ENCODE measurements at places on chromosomes 5 and 9.

DNA sequence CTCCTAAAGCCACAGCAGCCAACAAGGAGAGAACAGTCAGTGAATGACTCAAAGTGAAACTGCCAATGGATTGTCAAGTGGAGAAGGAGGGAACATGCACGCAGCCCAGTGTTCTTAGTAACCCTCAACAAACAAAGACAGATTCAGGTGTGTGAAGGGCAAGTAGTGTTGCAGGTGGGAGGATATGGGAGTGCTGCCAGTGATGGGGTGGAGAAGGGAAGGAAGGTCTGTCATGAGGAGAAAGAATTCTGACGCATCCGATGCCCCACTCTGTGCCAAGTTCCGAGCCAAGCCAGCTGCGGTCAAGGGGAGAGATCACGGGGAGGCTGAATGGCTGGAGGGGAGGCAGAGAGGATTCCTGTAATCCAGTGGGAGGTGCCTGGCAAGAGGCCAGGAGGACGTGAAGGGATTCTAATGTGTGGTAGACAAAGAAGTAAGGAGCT lies 56.5 kb downstream of the CAST start:
- DNase-seq, result no peak

DNA sequence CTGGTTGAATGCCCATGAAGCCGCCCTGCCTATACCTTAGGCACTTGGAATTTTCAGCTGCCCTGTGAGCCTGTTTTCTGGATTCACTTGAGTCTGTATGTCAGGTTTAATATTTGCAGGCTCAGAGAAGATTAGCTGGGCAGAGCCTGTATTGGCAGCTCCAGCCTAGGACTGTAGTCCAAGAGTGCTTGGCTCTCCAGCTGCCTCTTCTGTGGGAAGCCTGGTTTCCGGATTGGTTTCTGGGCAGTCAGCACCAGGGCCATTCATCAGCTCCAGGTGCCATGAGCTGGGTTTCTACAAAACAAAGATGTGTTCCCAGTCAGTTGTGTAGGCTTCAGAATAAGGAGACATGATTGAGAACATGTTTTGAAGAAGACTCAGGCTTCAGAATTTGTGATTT lies 90.1 kb downstream of the ARHGAP26 start:
- no peak for DNase-seq

DNA sequence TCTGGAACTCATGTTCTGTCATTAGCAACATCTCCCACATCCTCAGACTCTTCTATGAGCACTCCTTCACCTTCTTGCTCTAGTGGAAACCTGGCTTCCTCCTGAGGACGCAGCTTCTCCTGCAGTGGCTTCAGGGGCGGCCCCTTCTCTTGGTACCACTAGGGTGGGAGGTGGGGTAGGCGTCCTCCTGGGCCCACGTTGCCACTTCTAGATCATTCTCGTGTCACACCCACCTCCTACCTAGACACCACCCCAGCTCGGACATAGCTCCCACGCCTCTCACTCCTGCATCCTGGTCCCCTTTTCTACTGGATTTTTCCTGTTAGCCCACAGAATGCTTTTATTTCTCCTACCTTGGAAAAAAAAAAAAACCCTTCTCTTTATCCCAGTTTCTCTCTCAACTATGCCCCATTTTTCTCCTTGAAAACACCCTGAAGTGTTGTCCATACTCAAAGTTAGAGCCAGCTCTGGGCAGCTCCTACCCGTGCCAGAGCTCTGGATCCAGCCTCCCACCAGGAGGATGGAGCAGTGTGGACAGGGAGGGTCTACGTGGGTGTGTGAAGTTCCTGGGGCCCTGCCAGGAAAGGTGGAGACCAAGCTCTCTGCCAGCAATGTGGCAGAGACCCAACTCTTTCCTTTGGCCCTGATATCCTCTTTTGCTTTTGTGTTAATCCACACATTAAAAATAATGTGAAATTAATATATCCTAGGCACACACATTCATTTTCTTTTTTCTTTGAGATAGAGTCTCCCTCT lies 179.2 kb downstream of the HSPA4 start:
- DNase-seq, result no peak

GRCh38 chr9:92349771-92350739 lies 24.3 kb downstream of the CENPP start:
- peak; percentile 71 for DNase-seq

- no peak for DNase-seq
These were observed 209.3 kb downstream of the ZNF608 start for GRCh38 chr5:124537107-124537506.

- no peak for DNase-seq
These were observed 53.4 kb upstream of the ALDH1B1 start for GRCh38 chr9:38339087-38339486.

- DNase-seq, result no peak
These were observed 503.2 kb downstream of the GADD45G start for GRCh38 chr9:90107726-90108655.

GRCh38 chr5:60178101-60178500 lies 284.6 kb upstream of the PDE4D start:
- no peak for DNase-seq

DNA sequence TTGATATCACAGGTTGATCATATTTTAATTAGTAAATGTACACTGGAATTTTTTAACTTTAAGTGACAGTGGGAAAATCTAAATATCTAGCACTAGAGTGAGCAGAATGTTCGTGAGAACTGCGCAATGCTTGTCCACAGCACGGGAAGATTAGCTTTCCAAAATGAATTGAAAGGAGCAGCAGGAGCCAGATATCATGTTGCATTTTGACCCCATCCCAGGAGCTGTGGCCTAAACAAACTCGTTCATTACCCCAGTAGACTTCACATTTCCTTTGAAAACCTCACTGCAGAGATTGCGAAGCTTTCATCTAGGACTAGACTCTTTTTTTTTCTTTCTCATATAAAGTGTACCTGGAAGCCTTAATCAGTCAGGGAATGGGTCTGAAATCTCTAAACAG lies 525.8 kb downstream of the CTNND2 start:
- DNase-seq, result no peak

DNA sequence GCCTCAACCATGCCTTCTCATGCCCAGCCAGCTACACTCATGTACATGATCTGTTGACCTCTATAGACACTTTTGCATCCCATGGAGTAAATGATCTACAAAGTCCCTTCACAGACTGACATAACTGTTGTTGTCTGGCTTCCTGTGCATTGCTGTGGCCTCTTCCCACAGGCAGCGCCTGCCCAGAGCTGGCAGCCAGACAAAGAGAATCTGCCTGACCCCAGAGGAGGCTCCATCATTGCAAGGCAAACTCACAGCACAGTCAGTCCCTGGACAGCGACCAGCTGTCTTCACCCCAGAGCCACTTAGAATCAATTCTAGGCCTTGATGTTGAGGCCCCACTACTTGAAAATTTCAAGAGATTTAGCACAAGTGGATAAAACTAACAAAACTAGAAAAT lies 65.5 kb downstream of the INSYN2B start:
- peak; percentile 50 for DNase-seq

Data from right lung (tissue), 10 donors.